GM18507 (cell line): ENCODE measurements at places on chromosomes 6 and 20.

DNA sequence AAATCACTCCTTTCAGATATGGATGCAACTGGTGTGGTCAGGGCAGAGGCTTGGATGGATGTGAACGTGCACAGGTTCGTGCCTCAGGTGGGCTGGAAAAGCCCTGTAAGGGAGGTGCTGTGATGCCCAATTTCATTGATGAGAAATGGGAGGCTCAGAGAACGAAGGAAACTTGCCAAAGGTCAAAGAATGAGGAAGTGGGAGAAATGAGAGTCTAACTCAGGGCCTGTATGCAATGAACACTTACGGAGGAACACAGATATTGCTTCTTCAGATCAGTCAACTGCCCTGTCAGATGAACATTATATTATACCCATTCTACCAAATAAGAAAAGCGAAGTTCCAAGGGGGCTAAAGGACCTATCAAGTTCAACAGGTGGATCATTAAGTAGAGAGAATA, 134.7 kb downstream of the RCAN2 start:
- no peak for DNase-seq

DNA sequence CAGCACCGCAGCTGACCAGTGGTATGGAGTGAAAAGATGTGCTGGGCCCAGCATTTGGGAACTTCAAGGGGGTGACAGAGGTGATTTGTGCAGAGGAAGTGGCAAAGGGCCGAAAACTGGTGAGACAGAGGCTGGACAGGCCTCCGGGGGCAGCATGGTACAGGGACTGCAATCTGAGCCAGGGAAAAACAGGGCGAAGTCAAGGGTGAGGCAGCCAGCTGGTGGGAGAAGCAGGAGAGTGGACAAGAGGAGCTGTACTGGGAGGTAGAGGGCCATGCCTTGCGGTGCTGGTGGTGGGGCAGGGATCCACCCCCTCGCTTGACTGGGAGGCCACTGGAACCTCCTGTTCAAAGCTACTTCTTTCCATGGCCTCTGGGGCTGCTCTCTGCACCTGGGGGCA, 7.3 kb upstream of the GFRA4 start:
- DNase-seq, result no peak

DNA sequence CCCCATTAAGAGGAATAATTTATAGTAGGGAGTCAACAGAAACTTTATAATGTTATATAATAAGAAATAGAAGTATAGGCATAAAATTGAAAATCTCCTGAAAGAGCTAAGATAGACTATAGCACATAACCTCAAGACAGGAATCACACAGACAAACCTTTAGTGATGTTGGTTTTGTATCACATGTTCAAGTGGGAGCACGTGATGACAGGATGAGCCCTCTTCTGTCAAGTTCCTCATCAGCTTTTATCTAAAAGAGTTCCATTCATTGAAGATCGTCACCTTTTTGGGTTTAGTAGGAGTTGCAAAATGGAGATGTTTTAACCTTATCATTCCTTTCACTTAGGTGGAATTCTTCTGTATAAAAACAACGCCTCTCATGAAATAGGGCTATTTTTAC, 127.0 kb downstream of the MCHR2 start:
- DNase-seq, result no peak

- no peak for DNase-seq
Observed at GRCh38 chr6:165227644-165228329, 81.6 kb downstream of the C6orf118 start.

GRCh38 chr6:139597771-139598755, 223.6 kb upstream of the CITED2 start:
- DNase-seq, result no peak

GRCh38 chr6:96505363-96505762, 16.2 kb upstream of the UFL1 start:
- DNase-seq, result no peak

GRCh38 chr20:35248641-35249475, 22.4 kb downstream of the MMP24 start:
- no peak for DNase-seq

DNA sequence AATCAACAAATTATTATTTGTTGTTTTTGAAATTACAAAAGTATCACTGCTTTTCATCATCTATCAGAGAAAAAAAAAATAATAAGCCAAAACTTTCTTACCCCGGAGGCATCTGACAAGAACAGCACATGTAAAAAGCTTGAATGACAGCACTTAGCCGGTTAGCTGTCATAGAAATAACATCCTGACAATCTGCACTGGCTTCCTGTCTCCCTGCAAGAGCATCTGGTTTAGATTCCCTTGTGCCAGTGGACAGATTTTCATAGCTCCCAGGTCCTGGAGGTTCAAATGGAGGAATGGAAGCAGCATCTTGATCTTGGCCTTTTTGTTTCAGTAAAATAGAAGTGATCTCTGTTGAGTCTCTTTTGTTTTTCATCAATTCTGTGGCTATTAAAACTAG, 74.8 kb downstream of the HACE1 start:
- DNase-seq, result no peak

DNA sequence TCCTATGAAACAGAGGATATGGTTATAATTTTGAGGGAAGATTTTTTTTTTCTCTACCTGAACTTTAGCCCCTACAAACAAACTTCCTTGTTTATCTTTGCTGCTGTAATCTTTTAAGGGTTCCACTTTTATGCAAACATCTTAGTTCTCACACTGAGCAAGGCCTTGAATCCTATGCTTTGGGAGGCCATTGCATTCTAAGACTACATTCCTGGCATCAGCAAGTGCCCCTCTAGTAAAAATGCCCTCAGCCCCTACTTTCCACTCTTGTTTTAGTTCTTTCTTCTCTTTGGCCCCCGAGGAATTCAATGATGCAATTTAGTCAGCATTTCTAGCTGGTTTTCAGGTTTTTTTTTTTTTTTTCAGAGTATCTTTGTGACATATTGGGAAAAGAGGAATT, 8.1 kb upstream of the AHI1 start:
- no peak for DNase-seq

GRCh38 chr20:58695084-58695722, 2.6 kb downstream of the NPEPL1 start:
- no peak for DNase-seq

GRCh38 chr6:19299129-19299528, 538.0 kb upstream of the ID4 start:
- DNase-seq, result no peak

DNA sequence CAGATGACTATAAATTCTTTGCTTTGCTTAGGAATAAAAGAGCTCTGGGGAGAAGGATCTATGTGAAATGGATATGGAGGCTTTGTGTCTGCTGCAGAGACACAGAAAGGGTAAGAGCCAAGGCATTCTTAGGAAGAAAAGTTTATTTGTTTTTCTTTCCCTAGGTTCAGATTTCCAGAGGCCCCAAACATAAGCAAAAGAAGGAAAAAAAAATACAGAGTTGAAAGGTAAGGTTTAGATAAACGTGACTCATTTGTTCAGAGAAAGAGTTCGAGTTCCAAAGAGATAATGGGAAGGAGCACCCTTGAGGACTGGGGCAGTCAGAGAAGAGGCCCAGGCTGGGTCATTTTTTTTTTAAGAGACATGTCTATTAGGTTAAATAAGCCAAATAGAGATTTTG, 27.4 kb upstream of the BMP5 start:
- no peak for DNase-seq

DNA sequence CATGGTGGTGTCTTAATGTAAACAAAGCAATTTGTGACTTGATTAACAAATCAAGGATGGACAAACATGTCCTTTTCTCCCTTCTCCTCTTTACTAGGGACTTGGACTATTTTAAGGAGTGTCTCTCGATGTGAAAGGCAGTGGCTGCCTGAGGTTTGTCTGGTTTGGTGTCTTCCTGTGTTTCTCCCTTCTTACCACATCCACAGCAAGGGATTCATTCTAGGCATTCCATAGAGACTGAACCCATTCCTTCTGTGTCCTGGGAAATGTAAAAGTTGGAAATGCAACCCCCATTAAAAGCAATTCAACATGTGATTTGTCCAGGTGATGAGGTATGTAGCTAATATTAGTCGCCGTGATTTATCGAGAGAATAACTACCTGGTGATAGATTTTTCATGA, 15.9 kb downstream of the NRN1 start:
- DNase-seq, result no peak

DNA sequence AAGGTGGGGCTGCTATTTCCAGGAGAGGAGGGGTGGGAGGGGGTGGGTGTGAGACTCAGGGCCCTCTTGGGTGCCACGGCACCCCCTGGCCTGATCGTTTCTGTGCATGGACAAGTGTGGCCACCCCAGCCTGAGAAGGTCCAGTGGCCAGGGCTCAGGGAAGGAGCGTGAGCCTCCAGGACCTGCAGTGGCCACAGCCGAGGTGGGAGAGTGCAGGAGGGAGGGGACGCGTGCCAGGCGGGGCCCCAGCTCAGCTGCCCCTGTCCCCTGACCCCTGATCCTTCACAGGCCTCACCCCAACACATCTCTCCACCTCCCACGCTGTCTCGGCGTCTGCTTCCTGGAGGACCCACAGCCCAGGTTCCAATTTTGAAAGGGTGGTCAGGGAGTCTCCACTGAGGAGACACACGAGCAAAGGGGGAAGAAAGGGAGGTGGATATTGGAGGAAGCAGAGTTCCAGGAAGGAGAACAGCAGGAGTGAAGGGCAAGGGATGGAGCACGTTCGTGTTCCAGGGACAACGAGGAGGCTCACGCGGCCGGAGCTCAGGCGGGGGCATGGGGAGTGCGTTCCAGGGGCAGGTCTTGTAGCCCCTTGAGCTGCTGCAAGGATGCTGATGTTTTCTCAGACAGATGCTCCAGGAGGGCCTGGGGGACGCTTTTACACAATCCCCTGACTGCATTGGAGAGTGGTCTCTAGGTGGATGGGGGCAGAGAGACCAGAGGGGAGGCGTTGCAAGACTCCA, 4.2 kb upstream of the HRH3 start:
- no peak for DNase-seq

DNA sequence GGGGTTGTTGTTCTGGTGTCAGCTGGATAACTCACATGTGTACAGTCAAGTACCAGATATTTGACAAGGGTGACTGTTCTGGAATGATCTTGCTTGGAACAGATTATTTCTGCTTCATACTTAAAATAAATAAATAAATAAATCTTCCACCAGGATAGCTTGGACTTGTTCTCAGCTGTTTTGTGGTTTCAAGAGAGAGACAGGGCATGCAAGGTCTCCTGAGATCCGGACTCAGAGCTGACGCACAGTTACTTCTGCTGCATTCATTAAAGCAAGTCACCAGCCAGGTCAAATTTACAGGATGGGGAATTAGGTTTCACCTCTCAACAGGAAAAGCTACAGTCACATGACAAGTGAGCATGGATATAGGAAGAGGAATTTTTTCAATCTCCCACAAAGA, 285.0 kb upstream of the SPTLC3 start:
- DNase-seq, result no peak

DNA sequence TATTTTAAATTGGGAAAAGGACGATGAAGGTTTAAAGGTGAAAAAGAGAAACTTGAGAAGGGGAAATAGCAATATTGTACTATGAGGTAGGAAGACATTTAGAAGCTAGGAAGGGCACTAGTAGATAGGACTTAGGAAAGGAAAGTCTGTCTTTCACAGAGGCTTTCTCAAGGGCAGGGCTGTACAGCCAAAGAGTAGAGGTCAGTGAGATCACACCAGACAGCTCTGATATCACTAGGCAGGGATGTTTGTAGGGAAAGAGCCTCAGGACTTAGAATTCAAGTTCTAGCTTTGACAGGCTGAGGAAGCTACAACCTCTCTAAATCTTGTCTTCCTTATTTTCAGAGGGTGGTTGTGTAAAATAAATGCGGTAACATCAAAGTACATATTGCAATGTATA, 160.4 kb upstream of the SLC22A16 start:
- no peak for DNase-seq

GRCh38 chr6:83970582-83970981, 63.0 kb upstream of the MRAP2 start:
- DNase-seq, result no peak

DNA sequence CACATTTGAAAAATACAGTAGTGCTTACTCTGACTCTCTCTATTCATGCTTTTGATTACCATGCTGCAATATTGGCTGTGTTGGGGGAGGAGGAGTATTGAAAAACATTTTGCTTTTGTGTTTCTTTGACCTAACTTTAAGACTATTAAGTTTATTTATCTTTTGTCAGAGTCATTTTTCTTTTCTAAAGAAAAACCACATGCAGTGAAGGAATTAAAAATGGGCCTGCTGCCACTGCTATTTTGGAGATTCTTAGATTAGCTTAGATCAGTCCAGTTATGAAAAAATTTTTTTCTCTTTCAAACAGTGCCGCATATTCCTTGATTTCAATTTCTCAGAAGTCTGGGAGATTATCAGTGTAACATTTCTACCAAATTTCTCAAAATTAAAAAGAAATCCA, 36.1 kb downstream of the BCKDHB start:
- DNase-seq, result no peak

GRCh38 chr6:13012977-13013680, 296.6 kb downstream of the PHACTR1 start:
- DNase-seq, result no peak

GRCh38 chr6:168043848-168044415, 35.1 kb downstream of the FRMD1 start:
- DNase-seq, result no peak

DNA sequence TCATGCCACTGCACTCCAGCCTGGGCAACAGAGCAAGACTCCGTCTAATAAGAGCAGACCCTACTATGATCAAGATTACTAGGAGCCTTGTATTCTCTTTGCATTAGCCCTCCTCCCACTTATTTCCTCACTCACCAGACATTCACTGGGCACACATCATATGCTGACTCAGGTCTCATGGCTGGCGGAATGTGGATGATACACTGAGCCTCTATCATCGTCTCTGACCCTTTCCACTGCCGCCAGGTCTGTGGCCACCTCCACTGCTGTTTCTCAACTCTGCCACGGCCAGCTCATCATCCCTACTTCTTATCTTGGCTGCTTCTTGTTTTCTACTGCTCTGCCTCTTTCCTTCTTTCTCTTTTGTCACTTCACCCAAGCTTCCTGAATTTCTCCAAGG, 161.0 kb downstream of the BACH2 start:
- no peak for DNase-seq

GRCh38 chr6:131954775-131955107, 3.6 kb upstream of the CCN2 start:
- DNase-seq, result no peak

GRCh38 chr6:151553416-151554165, 59.8 kb downstream of the CCDC170 start:
- no peak for DNase-seq

DNA sequence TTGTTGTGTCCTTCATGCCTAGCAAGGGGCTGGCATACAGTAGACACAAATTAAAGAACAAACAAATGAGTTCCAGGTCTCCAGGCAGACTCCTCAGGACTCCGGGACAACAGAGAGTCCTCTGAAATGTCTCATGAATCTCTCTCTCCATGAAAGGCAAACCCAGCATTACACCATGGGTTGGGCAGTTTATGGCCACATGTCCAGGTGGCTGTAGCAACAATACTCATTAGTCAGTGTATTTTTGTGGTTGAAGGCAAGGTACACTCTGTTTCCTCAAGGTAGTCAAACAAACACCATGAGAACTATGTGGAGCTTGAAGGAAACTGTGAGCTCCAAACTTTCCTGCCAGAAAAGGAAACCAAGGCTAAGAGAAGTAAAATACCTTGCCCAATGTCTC, 62.2 kb downstream of the KCNB1 start:
- no peak for DNase-seq

- DNase-seq, result no peak
Observed at GRCh38 chr6:112592159-112592558, 245.0 kb downstream of the RFPL4B start.
